Right ventricle myocardium inferior (tissue), 1 donor: ENCODE measurements at places on chromosomes 2 and 18. TPM values are rescaled to one million over a fixed set of nuclear protein-coding genes. Genes with fewer than 3 reads are reported as not detected.

DNA sequence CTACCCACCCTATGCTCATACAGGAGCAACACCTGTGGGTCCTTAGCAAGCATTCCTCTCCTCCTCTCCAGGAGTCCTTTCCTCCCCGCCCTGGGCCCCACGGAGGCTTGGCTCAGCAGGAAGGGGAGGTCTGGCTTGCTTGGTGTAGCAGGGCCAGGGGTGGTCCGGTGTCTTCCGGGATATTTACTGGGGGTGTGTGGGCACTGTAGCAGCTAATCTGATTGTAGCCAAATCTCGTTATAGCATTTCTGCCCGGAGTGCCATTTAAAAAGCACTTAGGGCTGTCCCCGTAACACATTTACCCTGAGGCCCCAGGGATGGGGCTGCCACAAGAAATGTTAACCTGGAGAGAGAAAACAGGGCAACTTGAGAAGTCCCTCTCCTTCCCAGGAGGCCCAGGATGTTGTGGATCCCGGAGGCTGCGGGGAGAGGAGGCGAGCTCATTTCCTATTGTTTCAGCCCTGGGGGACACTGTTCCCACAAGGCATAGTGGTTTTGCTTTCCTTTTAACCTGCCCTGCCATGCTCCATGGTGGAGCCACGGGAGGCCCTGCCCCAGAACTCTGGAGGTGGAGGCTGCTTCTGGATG is 134.5 kb downstream of the CLIP4 start:
- DNase-seq = no peak

- DNase-seq = no peak
Measured at GRCh38 chr18:79741362-79741700, 56.4 kb upstream of the KCNG2 start.

DNA sequence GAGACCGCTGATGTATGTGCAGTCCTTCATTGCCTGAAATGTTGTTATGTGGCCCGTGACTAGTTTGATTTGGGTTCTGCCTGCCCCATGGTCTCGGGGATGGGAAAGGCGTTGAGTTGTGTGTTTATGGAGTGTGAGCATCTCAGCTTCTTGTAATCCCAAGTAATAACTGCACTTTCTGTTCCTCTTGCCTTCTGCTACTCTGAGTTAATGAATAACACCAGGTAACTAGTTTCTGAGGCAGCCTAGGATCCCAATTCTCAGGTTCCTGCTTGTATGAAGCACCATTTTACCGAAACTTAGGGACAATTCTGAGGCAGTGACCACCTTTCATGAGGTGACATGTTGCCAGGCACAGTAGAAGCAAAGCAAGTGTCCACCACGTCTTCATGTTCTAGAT is 170.0 kb downstream of the ALK start:
- DNase-seq = no peak

DNA sequence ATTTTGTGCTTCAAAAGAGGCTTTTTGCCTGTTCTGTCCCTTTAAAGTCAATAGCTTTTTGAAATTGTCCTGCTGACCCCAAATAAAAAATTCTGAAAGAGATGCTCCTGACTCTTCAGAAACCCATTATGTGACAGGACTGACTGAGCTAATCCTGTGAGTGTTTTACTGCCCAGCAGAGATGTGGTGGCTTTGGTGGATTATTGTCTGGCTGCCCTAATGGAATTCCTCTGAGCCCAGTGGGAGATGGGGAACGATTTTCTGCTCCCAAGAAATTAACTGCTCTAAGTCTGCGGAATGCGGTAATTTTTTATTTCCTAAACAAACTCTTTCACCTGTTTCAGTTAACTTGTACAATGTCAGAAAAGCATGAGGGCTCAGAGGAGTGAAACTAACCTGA is 258.2 kb downstream of the IKZF2 start:
- no peak for DNase-seq

DNA sequence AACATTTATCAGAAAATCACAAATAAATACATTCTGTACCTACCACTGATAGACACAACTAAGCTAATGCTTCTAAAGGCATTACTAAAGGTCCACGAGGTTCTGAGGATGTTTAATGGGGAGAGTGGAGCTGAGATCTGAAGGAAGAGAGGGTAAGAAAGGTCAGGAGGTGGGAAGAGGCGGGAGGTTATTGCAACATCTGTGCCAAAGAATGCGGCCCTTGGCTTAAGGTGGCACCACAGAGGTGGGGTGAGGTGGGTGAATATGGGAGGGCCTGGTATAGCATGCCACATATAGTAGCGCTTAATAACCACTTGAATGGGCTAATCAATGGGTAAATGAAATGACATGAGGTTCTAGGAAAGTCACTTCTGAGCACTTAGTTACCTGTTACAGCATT is 217.8 kb upstream of the ATP5MC3 start:
- no peak for DNase-seq

GRCh38 chr2:143083636-143084035 is 45.6 kb upstream of the ARHGAP15 start:
- no peak for DNase-seq

DNA sequence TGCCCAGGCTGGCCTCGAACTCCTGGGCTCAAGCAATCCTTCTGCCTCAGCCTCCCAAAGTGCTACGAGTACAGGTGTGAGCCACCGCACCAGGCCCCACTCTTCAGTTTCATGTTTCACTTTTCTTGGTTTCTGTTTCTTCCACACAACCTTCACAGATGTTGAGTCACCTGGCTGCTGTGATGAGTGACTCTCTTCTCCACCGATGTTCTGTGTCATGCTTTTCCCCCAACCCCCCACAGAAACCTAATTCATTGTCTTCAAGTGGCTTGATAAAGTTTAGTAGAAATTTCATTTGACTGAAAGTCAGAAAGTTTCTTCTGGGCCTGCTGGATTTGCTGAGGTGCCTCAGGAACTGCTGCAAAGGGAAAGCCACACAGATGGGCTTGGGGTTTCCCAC is 78.5 kb downstream of the SPHKAP start:
- no peak for DNase-seq

Gene GPR35
- 2.2 TPM for total RNA-seq

Gene LRRTM4
- 0.92 TPM for total RNA-seq

Gene REG3G
- not detected for total RNA-seq
